ENCODE measurements at places on chromosomes 7 and 10. TPM values are rescaled to one million over a fixed set of nuclear protein-coding genes. Genes with fewer than 3 reads are reported as not detected.

GRCh38 chr10:59904426-59905065, 1.8 kb downstream of the CCDC6 start:
- no peak for DNase-seq

GRCh38 chr7:27210441-27211083, 10.7 kb upstream of the HOXA13 start:
- DNase-seq = peak; percentile 64

DNA sequence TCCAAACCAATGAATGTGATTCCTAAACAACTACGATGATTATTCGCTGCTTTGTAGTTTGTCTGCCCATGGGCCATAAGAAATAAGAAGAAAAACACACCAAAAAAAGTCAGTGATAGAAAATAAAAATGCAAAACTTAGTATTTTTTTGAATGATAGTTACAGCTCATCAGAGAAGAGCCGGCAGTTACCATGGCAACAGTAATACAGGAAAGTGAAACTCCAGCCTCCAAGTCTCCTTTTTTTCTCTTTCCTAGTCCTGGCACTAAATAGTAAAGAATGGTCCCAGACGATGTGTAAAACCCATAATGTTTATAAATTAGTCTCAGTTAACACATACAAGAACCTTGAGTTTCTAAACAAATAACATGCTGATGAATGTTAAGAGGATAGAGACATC, 21.6 kb upstream of the LHFPL3 start:
- DNase-seq = no peak

DNA sequence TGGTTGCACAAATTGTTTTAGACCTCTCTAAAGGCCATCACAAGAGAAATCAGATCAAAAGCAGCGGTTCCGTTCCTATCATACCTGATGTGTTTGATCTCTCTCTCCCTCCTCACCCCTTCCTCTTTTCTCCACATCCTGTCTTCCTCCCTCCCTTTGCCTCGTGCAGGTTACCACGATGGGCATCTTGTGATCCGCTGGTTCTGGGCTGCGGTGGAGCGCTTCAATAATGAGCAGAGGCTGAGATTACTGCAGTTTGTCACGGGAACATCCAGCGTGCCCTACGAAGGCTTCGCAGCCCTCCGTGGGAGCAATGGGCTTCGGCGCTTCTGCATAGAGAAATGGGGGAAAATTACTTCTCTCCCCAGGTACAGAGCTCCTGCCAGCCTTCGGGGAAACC, 28.5 kb upstream of the STK17A start:
- no peak for DNase-seq

- DNase-seq = no peak
These were observed 37.8 kb upstream of the RAPGEF5 start for GRCh38 chr7:22394739-22395138.

FBXO24 gene
- total RNA-seq = 0.61 TPM

DENND11 gene
- total RNA-seq = 33.7 TPM

DNA sequence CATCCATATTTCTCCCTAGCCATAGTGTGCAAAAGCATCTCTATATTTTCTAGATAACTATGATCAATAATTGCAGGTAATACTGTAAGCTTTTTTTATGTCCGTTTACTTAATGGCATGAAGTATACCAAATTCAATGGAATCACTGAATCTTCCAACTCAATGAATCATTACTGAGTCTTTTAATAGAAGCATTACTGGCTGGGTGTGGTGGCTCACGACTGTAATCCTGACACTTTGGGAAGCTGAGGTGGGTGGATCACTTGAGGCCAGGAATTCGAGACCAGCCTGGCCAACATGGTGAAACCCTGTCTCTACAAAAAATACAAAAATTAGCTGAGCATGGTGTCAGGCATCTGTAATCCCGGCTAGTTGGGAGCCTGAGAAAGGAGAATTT, 372.5 kb downstream of the BMPER start:
- no peak for DNase-seq

DNA sequence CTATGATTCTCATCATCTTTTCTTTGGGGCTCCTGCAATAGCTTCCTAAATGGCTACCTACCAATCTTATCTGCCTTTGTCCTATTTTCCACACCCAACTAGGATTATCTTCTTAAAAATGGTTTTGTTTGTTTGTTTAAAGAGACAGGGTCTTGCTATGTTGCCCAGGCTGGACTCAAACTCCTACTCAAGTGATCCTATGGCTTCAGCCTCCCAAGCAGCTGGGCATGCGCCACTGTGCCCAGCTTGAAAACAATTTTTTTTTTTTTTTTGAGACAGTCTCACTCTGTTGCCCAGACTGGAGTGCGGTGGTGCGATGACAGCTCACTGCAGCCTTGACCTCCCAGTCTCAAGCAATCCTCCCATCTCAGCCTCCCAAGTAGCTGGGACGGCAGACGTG, 14.9 kb downstream of the DNMBP start:
- DNase-seq = no peak

GRCh38 chr7:90655566-90655965, 59.4 kb downstream of the CDK14 start:
- DNase-seq = no peak

DNA sequence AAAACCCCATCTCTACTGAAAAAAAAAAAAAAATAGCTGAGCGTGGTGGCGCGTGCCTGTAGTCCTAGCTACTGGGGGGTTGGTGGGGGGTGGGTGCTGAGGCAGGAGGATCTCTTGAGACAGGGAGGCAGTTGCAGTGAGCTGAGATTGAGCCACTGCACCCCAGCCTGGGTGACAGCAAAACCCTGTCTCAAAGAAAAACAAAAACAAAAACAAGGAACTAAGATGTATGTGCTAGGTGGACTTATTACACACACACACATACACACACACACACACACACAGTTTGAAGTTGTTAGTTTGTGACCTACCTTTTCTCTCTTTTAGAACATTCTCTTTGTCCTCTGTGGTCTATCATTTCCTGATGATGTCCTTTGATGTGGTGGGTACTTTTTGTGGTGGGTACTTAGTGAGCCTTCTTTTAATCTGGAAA, 53.5 kb downstream of the EXOC6 start:
- no peak for DNase-seq

GRCh38 chr10:9895453-9895852, 1122.2 kb upstream of the CELF2 start:
- DNase-seq = no peak

- DNase-seq = no peak
These were observed 82.2 kb downstream of the GTF2IRD1 start for GRCh38 chr7:74535951-74536356.

- DNase-seq = no peak
These were observed 35.0 kb upstream of the PDCD4 start for GRCh38 chr10:110836706-110837105.

TYW1B gene
- 3.4 TPM for total RNA-seq

DNA sequence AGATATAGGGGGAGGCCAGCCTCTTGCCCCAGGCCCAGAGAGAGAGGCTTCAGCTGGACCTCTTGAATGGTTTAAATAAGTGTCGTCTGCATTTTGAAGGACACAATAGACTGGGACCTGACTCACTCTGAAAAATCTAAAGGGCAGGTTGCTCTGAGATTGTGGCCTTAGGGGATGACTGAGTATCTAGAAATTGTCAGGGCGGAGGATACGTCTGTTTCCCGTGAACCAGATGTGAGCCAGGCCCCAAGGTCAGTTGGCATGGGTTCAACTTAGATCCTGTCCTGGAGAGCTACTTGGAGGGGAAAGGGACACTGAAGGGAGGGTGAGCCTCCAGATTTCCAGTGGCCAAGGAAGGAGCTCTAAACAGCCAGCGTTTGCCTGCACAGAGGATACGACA, 110.2 kb downstream of the CHN2 start:
- no peak for DNase-seq

TUBAL3 gene
- total RNA-seq = not detected

- DNase-seq = peak; percentile 57
These were observed 102.2 kb downstream of the RBM20 start for GRCh38 chr10:110746254-110746826.

DNA sequence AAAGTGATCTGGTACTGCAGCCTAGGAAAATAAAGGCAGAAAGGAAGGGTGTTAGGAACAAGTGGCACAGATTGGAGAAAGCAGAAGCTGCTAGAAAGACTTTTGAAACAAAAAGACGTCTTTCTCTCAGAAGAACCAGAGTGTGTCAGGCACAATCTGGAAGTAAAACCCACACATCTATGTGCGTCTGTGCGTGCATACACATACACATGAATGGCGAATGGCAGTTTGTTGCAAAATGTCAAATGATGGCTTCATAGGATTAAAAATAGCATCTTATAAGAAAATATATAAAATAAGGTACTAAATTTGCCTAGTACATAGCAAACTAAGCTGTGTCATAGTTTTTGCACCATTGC, 246.3 kb downstream of the CDK14 start:
- DNase-seq = no peak

- DNase-seq = no peak
These were observed 323.0 kb downstream of the GALNT17 start for GRCh38 chr7:71454981-71455380.

DNA sequence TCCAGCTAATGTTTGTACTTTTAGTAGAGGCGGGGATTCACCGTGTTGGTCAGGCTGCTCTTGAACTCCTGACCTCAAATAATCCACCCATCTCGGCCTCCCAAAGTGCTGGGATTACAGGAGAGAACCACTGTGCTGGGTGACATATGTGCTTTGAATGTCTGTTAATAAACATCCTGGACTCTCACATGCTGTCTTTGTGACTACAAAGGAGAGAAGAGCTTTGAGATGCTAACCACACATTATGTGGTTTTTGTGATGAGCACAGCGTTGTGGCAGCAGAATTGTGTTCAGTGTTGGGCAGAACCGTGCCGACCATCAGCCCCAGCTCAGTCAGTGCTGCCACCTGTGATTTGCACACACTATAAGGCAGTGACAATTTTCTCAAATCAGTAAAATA, 500.1 kb upstream of the KLF6 start:
- DNase-seq = no peak

DNA sequence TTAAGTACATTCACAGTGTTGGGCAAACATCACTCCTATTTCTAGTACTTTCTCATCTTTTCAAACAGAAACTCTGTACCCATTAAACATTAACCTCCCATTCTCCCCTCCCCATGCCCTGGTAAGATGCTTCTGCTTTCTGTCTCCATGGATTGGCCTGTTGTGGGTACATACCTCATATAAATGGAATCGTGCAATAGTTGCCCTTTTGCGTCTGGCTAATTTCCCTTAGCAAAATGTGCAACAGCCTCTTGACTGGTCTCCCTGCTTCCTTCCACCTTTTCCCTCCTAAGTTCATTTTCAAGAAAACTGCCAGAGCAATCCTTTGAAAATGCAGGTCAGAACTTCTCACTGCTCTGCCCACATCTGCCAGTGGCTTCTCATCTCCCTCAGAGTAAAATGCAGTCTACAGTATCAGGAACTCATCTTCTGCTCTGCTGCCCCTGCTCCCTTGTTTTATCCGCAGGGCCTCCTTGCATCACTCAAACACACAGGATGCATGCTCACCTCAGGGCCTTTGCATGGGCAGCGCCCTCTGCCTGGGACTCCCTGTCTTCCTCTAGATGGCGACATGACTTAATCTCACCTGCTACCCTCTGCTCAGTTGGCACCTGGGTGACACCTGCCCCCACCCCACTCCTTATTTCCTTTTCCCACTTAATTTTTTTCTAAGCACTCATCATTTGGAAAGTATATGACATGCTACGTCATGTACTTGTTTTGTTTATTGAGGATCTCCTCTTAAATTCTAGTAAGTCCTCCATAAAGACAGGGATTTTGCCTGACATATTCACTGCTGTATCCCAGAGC, 44.3 kb upstream of the ECHDC3 start:
- no peak for DNase-seq

DNA sequence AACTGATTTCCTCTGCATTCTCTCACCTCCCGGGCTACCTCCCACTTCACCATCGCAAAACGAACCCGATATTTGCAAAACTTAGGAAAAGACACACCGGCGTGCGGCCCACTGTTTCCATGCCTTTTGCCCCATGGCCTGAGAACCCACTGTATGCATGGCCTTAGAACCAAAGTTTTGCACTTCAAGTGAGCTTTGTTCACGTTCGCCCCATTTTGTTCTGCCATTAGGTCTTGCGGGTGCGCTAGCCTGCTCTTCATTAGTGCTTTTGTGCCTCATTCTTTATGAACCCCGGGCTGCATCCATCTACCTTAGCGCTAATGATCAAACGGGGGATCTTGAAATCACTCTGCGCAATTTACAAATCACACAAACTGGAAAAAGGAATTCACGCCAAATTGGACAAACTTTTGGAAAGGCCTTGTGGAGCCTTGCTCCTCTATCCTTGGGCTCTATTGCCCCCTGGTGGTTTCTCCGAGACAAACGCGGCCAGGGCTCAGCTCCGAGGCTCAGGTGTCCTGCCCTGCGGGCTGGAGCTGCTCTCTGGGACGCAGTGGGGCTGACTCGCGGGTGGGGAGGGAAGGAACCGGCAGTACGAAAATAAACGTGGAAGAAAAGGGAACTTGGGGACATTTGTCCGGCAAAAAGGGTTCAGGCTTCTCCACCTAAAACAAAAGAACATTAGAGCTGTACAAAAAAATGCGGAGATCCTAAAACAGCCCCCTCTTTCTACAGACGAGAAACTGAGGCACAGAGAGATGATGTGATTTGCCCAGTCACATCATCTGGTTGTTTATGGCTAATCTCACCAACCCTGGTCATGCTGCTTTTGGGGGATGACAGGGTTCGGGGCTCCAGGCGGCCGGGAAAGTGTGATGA, 300.4 kb upstream of the NFE2L3 start:
- peak; percentile 91 for DNase-seq

- DNase-seq = no peak
These were observed 28.6 kb downstream of the MCM10 start for GRCh38 chr10:13189961-13190360.

- no peak for DNase-seq
These were observed 39.6 kb downstream of the TCERG1L start for GRCh38 chr10:131271966-131272365.

- DNase-seq = no peak
These were observed 30.8 kb downstream of the KPNA7 start for GRCh38 chr7:99177165-99177564.

- DNase-seq = no peak
These were observed 33.2 kb downstream of the C7orf33 start for GRCh38 chr7:148623586-148624282.

All from neural crest cell (in vitro differentiated cells).